ENCODE measurements at places on chromosomes 2 and 18. TPM values are rescaled to one million over a fixed set of nuclear protein-coding genes. Genes with fewer than 3 reads are reported as not detected.

The VIT gene
- 23.1 TPM for total RNA-seq

The CNTNAP5 gene
- 1.7 TPM for total RNA-seq

The HNMT gene
- 17.3 TPM for total RNA-seq

The CLASP1 gene
- total RNA-seq: 163 TPM

The SP5 gene
- total RNA-seq: 4.5 TPM

The AQP12B gene
- total RNA-seq: not detected

The SPRED2 gene
- 25.8 TPM for total RNA-seq

The CD207 gene
- not detected for total RNA-seq

The FNDC4 gene
- total RNA-seq: 9.5 TPM

The KCNK3 gene
- 1.1 TPM for total RNA-seq

The TXNDC2 gene
- total RNA-seq: not detected

The WDFY1 gene
- 58.8 TPM for total RNA-seq

The C18orf32 gene
- total RNA-seq: 20.9 TPM

The DGKD gene
- 51.7 TPM for total RNA-seq

The IL1RL2 gene
- total RNA-seq: 2.8 TPM

The STEAP3 gene
- total RNA-seq: 25.2 TPM

The CYP27C1 gene
- 4.4 TPM for total RNA-seq

Measured in tongue (tissue), 3 donors.